ENCODE measurements at places on chromosomes 2 and 18.

DNA sequence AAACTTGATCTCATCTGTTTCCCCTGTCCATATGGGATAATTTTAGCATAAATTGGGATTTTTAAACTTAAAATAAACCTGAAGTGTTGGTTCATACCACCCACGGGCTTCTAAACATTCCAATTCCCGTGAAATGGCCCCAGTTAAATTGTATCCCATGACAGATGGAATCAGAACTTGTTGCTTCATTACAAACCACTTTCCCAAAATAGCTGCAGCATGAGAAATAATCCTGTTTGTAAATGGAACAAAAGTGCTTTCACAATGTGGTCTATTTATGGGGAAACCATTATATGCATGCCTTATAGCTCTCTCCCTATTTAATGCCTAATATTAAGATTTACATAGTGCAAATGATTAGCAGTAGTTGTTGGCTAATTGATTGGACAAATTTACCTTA, 15.9 kb downstream of the SCG2 start:
- DNase-seq: no peak

DNA sequence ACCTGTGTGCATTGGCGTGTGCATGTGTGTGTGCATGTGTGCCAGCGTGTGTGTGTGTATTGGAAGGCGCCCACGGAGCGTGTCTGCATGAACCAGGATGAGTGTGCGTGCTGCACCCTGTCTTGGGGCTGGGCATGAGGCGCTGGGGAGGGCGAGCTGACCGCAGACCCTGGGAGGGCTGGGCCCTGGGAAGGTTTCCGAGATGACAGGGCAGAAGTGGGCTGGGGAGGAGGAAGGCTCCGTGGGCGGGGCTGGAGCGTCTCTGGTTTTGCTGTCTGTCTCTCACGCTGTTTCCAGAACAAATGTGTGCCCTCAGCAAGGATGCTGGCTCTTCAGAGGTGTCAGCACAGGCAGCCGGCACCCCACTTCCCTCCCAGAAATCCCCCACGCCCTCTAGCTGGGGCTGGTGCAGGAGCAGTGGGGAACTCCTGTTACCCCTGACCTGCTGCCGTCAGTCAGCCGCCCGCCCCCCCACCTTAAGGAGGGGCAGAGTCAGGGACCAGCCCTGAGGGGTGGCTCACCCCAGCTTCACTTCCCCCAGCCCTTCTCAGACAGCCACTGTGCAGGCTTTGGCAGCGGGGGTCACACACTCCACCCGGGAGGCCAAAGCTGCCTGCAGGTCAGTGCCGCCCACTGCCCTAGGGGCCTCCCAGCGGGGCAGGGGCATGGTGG, at the start of gene GPR35:
GPR35 (plus strand) TSS at position 531 of the 672 bp plus-strand sequence. CDS start 4,473 bp downstream, outside the sequence.
- DNase-seq: no peak

DNA sequence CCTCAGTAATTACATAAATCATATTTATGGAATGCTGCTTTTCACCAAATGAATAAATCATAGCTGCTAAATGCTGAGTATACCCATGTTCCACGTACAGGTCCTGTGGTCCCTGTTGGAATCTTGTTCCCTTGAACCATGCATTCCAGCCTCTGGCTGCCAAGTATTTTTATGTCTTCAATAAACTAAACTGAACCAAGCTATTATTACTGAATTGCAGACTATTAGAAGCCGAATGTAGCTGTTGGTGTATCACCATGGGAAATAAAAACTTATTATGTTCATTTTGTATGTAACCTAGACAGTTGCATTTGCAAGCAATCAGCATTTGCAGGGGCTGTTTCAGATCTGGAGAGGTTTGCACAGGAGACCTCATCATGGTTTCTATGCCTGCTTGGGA, 362.4 kb downstream of the ADCYAP1 start:
- DNase-seq: no peak

GRCh38 chr2:90207454-90208058, 1516.1 kb downstream of the RPIA start:
- no peak for DNase-seq

DNA sequence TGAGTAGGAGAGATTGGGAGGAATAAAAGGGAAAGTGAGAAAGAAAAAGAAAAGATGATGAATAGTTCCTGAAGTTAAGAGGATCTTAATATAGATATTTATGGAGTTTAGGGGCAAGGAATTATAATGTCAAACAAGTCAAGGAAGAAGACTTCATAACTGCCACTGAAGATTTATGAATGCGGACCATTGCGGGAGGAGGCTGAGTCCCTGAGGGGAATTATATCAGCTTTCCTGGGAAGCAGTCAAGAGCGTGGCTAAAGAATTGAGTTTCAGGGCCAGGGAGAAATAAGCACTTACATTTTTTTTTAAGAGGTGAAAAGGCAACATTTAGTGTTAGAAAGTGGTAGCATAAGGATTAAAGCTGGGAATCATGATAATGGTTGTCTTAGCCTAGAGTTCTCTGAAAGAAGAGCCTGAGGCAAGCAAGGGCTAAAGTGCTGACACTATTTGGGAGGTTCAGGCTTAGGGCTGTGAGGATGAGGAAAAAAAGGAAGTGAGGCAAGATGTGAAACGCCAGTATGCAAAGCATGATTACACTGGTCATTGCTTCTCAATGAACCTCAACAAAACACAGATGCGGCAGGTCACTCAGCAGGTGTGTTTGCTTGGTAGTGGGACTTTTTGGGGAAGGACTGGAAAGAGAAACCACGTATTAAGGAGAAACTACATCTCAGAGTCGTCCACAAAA, 217.1 kb downstream of the SLC4A3 start:
- DNase-seq: no peak

GRCh38 chr18:13527256-13527655, 199.1 kb downstream of the FAM210A start:
- no peak for DNase-seq

- no peak for DNase-seq
Measured at GRCh38 chr2:135600915-135601314, 69.6 kb downstream of the R3HDM1 start.

- DNase-seq: no peak
Measured at GRCh38 chr18:22739789-22740188, 193.3 kb upstream of the RBBP8 start.

DNA sequence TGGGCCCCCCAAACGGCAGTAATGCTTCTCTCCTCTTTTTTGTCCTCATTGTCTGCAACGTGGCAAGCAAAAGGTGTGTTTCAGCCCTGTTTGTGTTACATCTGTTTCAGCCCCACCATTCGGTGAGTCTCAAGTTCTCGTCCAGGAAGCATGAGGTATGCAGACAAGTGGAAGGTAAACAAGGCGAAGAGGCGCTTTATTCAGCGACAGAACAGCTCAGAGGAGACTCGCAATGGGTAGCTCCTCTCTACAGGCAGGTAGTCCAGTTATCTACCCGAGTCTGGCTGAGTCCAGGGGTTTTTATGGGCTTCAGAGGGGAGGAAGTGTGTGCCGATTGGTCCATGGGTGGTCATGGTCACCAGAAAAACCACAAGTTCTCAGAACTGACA, 733.4 kb upstream of the CDH7 start:
- DNase-seq: no peak

- no peak for DNase-seq
Measured at GRCh38 chr2:62040926-62041325, 135.5 kb downstream of the COMMD1 start.

DNA sequence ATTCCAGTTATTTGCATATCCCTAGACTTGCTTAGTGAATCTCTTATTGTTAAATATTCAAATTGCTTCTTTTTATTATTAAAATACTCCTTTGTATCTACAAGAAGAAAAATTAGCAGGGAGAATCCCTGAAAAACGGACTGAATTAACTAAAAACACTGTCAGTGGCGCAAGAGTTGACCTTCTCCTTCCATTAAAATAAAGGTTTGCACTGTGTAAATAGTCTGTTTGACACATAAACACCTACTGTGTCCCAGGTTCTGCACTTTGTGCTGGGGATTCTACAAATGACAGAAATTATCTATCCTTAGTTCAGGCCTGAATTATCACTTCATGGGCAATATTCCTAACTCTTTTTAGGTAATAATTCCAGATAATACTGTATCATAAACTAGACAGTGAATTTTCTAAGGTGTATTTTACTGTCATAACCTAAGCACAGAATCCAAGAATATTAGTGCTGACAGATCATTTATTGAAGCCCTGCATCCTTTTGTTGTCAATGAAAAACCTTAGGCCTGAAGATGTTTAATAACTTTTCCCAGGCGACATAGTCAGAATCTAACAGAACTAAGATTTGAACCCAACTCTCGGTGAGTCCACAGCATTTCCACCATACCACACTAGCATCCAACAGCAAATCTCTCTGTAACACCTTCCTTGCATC, 17.0 kb upstream of the BMP10 start:
- no peak for DNase-seq

DNA sequence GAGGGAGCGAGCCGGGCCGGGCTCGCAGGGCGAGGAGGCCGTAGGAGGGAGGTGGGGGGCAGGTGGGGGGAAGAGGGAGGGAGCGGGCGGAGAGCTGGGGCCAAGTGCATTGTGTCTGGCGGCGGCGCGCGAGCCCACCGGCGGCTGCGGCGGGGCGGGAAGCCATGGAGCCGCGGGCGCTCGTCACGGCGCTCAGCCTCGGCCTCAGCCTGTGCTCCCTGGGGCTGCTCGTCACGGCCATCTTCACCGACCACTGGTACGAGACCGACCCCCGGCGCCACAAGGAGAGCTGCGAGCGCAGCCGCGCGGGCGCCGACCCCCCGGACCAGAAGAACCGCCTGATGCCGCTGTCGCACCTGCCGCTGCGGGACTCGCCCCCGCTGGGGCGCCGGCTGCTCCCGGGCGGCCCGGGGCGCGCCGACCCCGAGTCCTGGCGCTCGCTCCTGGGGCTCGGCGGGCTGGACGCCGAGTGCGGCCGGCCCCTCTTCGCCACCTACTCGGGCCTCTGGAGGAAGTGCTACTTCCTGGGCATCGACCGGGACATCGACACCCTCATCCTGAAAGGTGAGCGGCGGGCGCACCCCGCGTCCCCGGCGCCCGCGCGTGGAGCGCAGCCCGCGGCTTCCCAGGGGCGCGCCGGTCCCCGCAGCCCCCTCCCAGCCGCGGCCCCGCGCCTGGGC, at the start of gene TMEM178A:
TMEM178A (plus strand) TSS at position 107 of the 680 bp plus-strand sequence; CDS start at position 165, 58 bp downstream.
- no peak for DNase-seq

DNA sequence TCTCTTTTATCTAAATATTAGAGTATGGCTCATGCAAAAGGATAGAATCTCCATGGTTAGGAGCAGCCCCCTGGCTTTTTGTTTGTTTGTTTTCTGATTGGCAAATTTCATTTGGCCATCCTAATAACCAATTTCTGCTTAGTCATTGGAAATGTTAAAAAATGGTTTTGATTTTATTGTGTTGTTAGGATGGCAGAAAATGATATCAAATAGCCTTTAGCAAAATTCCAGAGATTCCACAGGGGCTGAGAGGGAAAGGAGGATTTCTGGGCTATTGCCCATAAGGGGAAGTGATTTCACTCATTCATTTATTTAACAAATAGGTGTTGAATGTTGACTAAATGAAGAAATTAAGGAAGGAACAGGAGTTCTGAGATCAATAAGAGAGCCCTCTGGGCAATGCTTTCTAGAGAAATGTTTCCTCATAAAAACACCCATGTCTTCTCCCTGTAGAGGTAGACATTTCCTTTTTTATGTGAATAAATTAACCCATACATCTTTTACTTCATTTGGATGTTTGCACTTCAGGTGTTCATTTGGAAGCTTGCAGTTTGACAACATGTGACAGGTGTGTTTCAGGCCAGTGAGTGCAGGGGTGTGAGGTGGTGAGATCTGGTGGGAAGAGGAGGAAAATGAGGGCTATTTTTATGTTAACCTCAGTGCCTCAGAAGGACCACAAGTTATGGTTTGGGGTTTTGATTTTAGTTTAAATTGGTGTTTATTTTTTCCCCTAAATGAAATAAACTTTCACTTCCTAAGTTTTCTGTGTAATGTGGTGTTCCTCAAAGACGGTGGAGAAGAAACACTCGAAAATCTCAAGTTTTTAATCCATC, 61.7 kb upstream of the EPC2 start:
- DNase-seq: no peak

DNA sequence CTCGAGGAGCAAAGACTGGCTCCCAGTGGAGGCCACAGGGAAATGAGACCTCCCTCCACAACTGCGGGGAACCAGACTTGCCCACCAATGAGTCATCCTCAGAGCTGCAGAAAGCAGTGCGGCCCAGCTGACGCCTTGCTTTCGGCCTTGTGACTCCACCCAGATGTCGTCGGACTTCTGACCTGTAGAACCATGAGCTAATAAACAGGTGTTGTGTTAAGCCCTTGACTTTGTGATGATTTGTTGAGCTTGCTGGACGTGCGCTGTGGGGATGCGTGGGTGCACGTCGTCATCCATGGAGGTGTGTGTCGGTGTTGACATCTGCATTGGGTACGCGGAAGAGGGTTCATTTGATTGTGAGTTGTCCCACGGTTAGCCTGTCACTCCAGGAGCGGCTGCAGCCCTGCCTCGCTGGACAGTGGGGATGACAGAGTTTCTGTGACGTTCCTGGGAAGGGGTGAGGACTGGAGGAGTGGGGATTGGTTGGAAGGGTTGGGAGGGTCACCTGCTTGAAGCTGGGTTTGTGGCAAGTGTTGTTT, 154.1 kb downstream of the SH3BP4 start:
- DNase-seq: no peak

GRCh38 chr18:12995424-12995823, 4.3 kb downstream of the CEP192 start:
- DNase-seq: no peak

DNA sequence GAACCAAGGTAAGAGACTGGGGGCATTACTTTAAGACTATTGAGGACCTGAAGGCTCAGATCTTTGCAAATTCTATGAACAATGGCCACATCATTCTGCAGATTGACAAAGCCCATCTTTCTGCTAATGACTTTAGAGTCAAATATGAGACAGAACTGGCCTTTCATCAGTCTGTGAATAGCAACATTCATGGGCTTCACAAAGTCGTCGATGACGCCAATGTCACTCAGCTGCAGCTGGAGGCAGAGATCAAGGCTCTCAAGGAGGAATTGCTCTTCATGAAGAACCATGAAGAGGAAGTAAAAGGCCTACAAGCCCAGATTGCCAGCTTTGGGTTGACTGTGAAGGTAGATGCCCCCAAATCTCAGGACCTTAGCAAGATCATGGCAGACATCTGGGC, 43.8 kb upstream of the SLC4A10 start:
- no peak for DNase-seq

DNA sequence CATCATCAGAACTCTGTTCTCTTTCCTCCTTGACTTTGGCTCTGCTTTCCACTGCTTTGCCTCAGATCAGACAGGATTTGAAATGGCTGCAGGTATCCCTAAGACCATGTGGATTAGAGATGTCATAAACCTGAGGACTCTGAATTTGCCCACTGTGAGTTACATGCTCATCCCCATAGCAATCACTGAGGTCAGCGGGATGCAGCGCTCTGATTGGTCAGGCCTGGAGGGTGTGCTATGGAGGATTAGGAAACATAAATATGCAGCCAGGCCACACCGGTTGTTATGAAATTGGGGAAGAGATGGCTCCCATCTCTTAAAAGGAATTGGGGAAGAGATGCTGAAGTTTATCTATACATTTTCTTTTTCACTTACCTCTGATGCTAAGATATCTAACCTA, 73.7 kb upstream of the DNAJC10 start:
- no peak for DNase-seq

Measured in hypothalamus (tissue), 51 donors.